AG08395 (cell line): ENCODE measurements at places on chromosomes 6 and 20.

DNA sequence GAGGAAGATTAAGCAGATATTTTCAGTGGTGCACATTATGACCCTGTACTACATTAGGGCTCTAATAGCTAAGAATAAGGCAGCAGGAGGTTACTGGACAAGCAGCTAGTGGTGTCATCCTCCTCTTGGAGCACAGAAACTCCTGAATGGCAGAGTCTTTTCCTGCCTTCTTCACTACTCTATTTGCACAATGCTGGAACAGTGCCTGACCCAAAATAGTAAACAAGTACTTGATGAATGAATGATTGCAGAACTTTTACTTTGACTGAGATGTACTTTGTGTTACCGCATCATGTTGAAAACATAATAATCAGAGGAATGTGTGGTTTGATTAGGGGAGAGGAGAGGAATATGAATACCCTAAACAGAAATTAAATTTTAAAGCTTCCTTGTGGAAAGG, 30.0 kb upstream of the UST start:
- DNase-seq: no peak

DNA sequence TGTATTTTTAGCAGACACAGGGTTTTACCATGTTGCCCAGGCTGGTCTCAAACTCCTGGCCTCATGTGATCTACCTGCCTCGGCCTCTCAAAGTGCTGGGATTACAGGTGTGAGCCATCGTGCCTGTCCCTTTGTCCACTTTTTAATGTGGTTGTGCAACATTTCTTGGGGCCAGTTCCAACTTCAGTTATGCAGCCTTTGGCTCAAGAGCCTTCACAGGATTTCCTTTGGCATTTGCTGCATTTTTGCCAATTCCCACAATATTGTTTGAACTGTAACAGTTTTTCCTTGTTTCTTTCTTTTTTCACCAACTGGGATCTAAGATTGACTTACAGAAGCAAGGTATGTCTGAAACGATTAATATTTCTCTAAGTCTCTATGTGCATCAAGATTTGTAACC, 63.6 kb downstream of the EDN1 start:
- peak; percentile 44 for DNase-seq

- DNase-seq: no peak
Measured at GRCh38 chr6:35599761-35600658, 87.3 kb upstream of the TULP1 start.

GRCh38 chr6:108968325-108969316, 120.4 kb downstream of the ARMC2 start:
- DNase-seq: no peak

DNA sequence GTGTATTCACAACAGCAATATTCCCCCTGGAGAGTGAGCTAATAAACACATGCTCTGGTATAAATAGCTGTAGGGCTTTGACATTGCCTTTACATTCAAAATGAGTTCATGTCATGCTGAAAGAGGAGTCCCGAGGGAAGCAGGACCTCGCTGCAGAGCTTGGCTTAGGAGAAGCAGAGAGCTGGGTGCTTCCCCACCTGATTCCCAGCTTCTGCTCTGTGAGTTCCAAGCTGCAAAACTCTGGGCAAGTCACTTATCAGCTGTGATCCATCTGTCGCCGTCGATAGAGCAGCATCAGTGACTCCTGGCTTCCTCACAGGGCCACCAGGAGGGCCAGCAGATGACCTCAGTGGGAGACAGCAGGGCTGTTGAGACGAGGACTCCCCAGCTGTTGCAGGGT, 241.8 kb downstream of the ANKRD60 start:
- DNase-seq: no peak

- peak; percentile 45 for DNase-seq
Measured at GRCh38 chr20:62120990-62121775, 1.1 kb upstream of the LSM14B start.

GRCh38 chr6:168636147-168637004, 195.4 kb downstream of the SMOC2 start:
- DNase-seq: no peak

GRCh38 chr6:154499855-154500589, 10.5 kb downstream of the CNKSR3 start:
- no peak for DNase-seq

GRCh38 chr20:44001667-44002596, 87.3 kb downstream of the TOX2 start:
- no peak for DNase-seq

DNA sequence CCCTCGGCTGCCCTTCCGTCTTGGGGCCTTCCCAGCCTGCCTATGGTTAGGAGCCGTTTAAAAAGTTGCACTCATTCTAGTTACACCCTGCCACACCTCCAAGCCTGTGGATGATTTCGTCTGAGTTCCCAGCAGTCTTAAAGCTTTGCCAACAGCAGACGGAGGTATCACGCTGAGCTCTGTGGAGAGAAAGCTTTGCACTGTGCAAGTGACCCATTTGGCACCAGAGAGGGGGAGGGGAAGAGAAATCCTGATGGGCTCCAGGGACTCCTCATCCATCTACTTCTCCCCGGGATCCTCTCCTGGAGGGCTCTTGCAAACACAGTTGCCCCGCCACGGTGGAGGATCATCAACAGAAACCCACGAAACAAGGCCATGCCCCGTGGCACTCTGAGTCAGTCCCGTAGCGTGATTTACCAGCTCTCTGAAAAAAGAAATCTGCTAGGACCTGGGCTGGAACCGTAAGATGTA, 98.8 kb upstream of the CITED2 start:
- no peak for DNase-seq

GRCh38 chr6:24838994-24839393, 40.3 kb upstream of the ARMH2 start:
- no peak for DNase-seq

- peak; percentile 83 for DNase-seq
Measured at GRCh38 chr6:158500016-158500735, 59.7 kb upstream of the TMEM181 start.

GRCh38 chr6:166026586-166027126, 141.0 kb downstream of the TBXT start:
- no peak for DNase-seq

DNA sequence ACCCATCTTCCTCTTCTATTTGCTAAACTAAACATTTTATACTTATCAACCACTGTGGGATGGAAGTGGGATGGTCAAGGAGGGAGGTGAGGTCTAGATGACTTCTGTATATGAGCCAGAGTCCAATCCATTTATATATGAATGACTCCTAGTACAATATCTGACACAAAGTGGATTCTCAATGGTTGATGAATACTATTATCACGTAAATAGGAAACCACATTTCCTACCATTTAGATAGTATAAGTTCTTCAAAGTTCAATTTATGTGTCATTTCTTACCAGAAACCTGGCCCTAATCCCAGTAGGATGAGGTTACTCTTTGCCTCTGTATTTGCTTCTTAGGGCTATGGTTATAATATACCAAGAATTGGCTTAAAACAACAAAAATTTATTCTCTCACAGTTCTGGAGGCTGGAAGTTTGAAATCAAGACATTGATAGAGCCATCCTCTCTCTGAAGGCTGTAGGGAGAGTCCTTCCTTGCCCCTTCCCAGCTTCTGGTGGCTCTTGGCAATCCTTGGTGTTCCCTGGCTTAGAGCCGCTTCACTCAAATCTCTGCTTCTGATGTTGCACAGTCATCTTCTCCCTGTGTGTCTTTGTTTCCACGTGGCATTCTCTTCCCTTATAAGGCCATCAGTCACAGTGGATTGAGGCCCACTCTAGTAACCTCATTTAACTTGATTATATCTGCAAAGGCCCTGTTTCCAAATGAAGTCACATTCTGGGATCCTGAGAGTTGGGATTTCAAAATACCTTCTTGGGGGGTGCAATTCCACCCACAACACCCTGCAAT, 41.0 kb upstream of the RAB23 start:
- DNase-seq: peak; percentile 64

GRCh38 chr20:8527998-8528723, 396.1 kb downstream of the PLCB1 start:
- DNase-seq: no peak

DNA sequence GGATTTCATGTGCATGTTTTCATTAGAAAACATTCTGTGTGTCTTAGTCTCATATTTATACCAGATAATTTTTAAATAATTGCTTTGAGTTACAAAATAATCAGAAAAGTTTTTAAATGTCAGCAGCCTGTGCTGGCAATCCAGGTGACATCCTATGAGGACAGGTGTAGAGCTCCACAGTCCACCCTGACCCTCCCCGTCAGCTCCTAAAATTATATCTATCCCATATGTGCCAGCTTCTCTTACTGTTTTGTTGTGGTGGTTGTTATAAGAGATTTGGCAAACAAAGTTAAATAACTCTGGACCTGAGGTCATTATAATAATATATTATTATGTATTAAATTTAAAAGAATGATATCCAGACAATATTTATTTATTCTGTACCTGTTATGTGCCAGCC, 253.2 kb upstream of the PLN start:
- no peak for DNase-seq

DNA sequence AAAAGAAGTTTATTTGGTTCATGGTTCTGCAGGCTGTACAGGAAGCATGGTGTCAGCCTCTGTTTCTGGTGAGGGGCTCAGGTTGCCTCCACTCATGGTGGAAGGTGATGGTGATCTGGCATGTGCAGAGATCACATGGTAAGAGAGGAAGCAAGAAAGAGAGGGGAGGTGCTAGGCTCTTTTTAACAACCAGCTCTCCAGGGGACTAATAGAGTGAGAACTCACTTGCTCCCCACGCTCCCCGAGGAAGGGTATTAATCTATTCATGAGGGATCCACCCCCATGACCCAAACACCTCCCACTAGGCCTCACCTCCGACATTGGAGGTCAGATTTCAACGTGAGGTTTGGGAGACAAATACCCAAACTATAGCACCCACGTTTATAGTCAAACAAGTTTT, 4.0 kb upstream of the GJB7 start:
- DNase-seq: no peak

- DNase-seq: no peak
Measured at GRCh38 chr6:107635057-107635515, 145.2 kb downstream of the SOBP start.

DNA sequence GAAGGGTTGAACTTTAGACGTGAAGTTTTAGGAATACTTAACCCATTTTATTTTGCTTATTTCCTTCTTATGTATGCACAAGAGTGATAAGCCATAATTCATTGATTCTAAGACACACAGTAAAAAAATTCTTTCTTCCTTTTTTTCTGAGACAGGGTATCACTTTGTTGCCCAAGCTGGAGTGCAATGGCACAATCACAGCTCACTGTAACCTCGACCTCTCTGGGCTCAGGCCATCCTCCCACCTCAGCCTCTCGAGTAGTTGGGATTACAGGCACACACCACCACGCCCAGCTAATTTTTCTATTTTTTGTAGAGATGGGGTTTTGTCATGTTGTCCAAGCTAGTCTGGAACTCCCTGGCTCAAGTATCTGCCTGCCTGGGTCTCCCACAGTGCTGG, 116.6 kb upstream of the RNF24 start:
- DNase-seq: no peak

GRCh38 chr6:118768904-118769325, 117.5 kb upstream of the CEP85L start:
- no peak for DNase-seq

DNA sequence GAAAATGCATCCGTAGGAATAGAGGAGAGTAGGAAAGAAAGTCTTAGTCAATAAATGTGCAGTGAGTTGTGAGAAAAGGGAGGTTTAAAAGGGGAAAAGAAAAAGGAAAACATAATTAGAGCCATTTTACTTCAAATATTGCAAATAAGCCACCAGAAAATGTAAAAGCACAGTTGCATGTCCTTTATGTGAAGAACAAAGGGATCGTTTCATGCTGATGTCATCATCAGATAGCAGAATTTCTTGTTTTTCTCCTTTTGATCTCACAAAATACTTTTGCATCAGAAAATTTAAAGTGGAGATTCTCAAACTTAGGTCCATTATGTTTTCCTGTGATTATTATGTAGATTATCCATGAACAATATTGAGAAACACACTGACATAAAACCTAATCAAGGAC, 166.7 kb downstream of the HAO1 start:
- no peak for DNase-seq
